ENCODE measurements at places on chromosomes 12 and 14.

GRCh38 chr14:68501171-68501570 lies 291.7 kb downstream of the ZFP36L1 start:
- DNase-seq = no peak

GRCh38 chr14:84375235-84375634 lies 1154.7 kb upstream of the FLRT2 start:
- no peak for DNase-seq

DNA sequence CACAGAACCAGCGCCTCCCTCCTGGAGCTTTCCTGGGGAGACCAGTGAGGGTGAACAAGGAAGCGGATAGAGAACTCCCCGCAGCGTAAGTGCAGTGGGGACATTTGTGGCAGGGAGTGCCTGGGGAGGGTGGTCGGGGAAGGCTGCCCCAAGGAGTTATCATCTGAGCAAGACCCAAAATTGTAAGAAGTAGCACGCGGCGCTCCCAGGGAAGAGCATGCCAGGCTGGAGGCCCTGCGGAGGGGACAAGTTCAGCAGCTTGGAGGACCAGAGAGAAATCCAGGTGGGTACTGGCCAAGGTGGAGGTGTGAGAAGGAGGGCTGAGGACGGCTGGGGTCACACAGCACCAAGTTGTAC lies 46.2 kb upstream of the RIMBP2 start:
- no peak for DNase-seq

- DNase-seq = no peak
Observed at GRCh38 chr12:58416236-58416635, 474.9 kb downstream of the ATP23 start.
